Stimulated activated CD8-positive, alpha-beta memory T cell treated with anti-CD3 and anti-CD28 coated beads, Interleukin-4, amount 100 ng/mL, for 48 hours (primary cell): ENCODE measurements at places on chromosomes 6 and 20.

GRCh38 chr6:125354649-125355048 lies 52.9 kb upstream of the HDDC2 start:
- DNase-seq = no peak

GRCh38 chr6:107489636-107490565 lies at the start of gene SOBP:
SOBP (plus strand) TSS chr6:107490117; CDS start chr6:107490617, 500 bp downstream.
- peak; percentile 57 for DNase-seq

- peak; percentile 40 for DNase-seq
Observed at GRCh38 chr20:17654649-17655285, 27.3 kb downstream of the RRBP1 start.

GRCh38 chr6:15132854-15133670 lies 112.8 kb upstream of the JARID2 start:
- DNase-seq = no peak

DNA sequence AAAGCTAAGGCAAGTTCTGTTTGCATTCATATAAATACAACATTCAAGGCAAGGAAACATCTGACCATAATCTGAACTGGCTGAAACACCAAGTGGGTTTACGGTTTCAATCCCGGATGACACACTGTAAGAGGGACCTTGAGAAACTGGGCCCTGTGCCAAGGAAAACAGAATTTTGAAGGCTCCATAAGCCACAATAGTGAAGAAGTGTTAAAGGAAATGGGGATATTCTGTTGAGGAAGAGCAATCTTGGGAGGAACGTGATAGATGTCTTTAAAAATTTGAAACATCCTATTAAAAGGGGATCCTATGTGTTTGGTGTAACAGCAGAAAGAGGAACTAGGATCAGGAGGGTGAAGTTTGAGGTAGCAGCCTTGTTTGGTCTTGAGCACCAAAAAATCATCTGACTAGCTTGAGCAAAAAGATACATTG lies 82.4 kb upstream of the TAB2 start:
- DNase-seq = no peak

GRCh38 chr6:108959972-108960582 lies 111.9 kb downstream of the ARMC2 start:
- no peak for DNase-seq

DNA sequence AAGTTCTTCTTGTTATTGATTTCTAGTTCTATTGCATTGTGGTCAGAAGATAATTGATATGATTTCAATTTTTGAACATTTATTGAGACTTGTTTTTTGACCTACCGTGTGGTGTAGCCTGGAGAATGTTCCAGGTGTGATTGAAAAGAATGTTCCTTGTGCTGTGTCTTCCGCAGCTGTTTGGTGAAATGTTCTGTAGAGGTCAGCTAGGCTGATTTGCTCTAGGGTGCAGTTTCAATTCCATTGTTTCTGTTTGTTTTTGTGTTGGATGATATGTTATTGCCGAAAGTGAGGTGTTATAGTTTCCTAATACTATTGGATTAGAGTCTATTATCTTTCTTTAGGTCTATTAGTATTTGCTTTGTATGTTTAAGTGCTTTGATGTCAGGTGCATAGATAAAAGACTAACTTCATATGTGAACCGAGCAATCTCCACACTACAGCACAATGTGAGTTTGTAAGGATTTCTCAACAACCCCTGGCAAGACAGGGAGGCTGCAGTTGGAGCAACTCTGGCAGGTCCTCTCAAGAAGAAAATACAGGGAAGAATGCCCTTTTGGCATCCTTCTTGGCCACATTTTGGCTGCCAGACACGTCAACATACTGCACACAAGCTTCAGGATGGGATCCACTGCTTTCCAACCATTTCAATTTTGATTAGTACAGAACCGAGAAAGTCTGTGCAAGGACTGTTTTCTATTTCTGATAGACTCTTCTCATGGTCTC lies 320.7 kb downstream of the RNF144B start:
- no peak for DNase-seq

- no peak for DNase-seq
Observed at GRCh38 chr6:11093376-11093625, 333 bp upstream of the SMIM13 start.

- no peak for DNase-seq
Observed at GRCh38 chr6:116465246-116465645, 4.1 kb downstream of the CALHM6 start.

- no peak for DNase-seq
Observed at GRCh38 chr6:39791311-39791710, 865 bp upstream of the DAAM2 start.

DNA sequence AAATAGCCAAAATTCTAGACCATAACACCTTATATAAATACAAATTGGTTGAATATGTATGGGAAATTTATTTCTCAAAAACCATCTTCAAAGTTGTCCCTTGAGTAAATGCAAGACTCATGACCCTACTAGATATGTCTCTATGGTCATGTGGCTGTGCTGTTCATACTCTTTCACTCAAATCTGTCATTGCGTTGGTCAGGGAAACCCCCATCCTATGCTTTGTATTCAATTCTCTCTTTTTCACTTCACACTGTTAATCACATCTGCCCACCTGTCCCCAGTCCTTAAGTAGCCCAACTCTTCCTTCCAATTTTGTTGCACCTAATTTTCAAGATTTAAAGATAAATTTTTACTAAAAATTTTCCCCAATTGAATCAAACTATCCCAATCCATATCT lies 51.0 kb downstream of the RPS12 start:
- DNase-seq = no peak

DNA sequence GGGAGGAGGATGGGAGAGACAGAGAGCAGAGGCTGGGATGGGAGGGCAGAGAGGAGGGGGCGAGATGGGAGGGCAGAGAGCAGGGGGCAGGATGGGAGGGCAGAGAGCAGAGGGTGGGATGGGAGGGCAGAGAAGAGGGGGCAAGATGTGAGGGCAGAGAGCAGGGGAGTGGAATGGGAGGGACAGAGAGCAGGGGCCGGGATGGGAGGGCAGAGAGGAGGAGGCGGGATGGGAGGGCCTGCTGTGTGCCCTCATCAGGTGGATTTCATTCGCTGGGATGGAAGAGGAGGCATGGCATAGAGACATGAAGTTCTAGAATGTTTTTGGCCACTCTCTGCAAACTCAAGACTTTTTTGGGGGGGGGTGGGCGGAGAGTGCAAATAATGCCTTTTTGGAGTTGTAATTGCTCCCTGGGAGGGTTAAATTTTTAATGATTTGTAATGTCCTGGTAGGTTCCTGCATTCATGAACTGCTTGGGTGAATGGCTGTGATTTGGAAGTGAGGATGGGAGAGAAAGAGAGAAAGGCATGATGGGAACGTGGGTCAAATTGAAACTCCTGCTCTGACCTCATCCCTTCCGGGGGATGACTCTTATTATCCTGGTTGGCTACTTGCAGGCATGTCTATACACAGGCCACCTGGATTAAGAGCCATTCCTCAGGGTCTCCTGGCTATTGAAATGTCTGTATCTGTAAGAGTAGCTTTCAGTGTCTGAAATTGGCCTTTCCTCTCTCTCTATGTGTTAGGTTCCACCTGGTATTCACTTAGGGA lies 162.4 kb upstream of the AGPAT4 start:
- no peak for DNase-seq
